Right forelimb (tissue), 1 donor: ENCODE measurements at places on chromosomes 6 and 20.

DNA sequence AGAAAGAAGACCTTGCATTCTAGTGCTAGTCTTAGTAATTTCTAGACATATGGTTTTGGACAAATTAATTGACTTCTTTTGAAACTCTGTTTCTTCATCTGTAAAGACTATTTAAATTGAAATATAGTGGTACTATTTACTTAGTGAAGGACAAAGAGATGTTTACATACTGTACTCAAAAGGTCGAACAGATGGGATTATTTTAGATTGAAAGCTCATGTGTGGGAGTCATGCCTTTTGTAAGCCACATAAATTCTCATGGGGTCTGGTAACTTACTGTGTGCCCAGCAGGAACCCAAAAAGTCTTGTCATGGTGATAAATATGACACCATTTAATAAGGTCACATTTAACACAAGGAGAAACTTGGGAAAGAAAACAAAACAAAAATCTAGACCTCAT is 368.2 kb upstream of the CITED2 start:
- DNase-seq: no peak

GRCh38 chr20:25090492-25091429 is 8.8 kb upstream of the VSX1 start:
- DNase-seq: no peak

GRCh38 chr6:105909106-105909505 is 177.0 kb upstream of the PRDM1 start:
- no peak for DNase-seq

DNA sequence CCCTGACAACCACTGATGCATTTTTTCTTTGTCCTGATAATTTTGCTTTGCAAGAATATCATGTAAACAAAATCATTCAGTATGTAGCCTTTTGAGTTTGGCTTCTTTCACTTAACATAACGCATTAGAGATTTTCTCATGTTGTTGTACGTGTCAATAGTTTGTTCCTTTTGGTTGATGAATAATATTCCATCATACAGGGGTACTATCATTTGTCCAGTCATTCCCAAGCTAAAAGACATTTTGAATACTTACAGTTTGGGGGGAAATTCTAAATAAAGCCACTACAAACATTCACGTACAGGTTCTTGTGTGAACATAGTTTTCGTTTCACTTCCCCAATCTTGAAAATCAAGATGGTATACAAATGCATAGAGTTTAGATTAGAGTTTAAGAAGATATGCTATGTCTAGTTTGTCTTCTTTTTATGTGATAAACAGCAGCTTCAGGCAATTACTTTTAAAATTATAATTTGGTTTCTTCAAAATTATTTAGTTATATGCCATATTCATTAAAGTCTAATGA is 5.2 kb downstream of the HAO1 start:
- no peak for DNase-seq

- DNase-seq: no peak
Observed at GRCh38 chr6:31969712-31970603, 2.0 kb downstream of the DXO start.

DNA sequence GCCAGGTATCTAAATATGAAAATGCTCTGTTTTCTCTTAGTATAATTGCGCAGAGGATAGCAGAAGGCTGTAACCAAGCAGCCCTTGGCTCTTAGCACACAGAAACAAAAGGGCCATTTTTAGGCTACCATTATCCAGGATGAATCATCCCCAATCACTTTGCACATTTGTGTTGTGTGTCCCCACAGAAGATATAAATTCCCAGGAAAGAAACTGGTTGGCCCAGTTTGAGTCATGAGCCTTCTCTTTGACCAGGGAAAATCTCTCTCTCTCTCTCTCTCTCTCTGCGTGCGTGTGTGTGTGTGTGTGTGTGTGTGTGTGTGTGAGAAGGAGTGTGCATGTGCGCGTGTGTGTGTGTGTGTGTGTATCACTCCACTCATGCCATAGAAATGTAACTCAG is 178.5 kb downstream of the FRK start:
- no peak for DNase-seq

GRCh38 chr6:26103141-26103769 is 16.0 kb downstream of the HFE start:
- DNase-seq: no peak

- no peak for DNase-seq
Observed at GRCh38 chr6:37122861-37123260, 47.1 kb upstream of the PIM1 start.
